Pulmonary artery endothelial cell (primary cell): ENCODE measurements at places on chromosomes 13 and 19. TPM values are rescaled to one million over a fixed set of nuclear protein-coding genes. Genes with fewer than 3 reads are reported as not detected.

- no peak for DNase-seq
Measured at GRCh38 chr19:1304197-1304924, 18.7 kb downstream of the EFNA2 start.

ELAVL3 gene
- not detected in 2 replicates for total RNA-seq

ZNF442 gene
- total RNA-seq: 0.92 and 2.8 TPM in 2 replicates

DNA sequence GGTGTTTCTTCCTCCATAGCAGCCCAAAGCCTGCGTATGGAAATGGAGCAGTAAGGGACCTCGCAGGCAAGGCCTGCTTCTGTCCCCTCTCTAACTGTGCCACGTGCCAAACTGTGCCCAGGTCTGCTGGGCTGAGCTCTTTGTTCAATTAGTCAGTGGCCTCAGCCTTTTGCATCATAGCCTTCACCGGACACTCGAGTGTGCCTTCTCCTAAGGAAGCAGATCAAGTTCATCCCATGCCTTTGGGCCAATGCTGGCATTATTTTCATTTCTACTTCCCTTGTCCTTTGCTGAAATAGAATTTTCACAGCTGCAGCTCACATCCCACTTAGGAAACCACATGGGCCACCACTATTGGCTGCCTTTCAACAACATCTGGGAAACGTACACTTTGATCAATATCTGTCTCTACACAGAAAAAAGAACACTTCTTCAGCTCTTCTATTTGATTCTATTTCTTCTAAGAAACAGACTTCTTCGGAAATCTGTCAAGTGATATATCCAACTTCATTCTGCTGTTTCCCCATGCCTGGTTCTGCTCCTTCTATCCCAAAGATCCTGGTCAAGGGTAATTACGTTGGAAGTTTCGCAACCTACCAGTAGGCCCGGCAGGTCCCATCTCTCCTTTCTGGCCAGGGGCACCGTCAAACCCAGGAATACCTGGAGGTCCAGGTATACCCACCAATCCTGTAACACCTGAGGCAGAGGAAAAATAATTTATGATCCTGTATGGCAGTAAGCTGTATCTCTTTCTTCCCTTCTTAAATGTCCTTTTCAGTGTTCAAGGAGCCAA lies 143.9 kb downstream of the COL4A1 start:
- DNase-seq: no peak

DNA sequence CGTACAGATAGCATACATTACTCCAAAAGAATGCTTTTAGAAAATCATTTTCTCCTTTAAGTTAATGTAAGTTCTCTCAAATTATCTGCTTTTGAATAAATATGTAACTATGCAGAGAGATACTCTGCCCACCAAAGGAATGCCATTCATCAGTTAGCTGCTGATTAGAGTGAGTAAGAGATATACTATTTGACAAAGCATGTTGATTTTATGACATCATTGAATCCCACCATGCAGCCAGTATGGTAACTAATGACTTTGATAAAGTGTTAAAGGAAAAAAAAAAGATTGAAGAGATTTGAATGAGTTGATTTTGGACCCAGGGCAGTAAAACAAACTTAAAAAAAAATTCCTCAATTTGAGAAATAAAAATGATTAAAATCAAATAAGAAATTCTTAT lies 521.5 kb downstream of the SLITRK6 start:
- no peak for DNase-seq

DNA sequence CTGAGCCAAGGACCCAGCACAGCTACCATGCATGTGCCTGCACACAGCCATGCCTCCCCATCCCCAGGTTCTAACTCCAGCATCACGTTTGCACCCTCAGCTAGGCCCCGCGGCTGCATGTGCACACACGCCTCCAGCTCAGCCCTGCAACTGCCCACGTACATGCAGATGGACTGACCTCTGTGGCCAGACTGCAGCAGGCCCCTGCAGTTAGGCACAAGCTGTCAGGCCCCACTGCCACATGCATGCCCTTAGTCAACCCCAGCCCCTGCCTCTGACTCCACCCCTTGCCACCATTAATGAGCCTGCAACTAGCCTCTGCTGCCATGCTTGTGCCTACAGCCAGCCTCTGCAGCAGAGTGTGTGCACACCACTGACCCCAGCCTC lies 23.1 kb downstream of the SLC6A16 start:
- DNase-seq: no peak

- no peak for DNase-seq
Measured at GRCh38 chr13:22039961-22040360, 369.1 kb downstream of the FGF9 start.

GRCh38 chr19:18590273-18591272 lies 2.0 kb downstream of the REX1BD start:
- DNase-seq: no peak

DNA sequence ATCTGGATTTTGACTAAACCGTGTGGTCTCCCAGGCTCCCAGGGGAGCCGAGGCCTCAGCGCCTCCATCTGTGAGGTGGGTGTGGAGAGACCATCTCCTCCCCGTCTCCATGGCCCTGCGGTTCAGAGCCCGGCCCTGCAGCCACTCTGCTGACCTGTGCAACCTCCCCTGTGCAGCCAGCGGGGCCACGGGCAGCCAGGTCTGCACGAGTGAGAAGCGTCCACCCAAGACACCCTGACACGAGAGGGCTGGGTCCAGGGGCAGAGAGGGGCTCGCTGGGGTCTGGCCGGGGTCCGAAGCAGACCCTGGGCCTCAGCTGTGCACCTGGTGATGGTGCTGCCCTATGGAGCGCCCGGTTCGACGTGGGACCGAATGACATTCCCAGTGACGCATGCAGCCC lies 10.4 kb upstream of the CACTIN start:
- no peak for DNase-seq

- DNase-seq: no peak
Measured at GRCh38 chr13:41004875-41005693, 14.0 kb downstream of the ELF1 start.

DNA sequence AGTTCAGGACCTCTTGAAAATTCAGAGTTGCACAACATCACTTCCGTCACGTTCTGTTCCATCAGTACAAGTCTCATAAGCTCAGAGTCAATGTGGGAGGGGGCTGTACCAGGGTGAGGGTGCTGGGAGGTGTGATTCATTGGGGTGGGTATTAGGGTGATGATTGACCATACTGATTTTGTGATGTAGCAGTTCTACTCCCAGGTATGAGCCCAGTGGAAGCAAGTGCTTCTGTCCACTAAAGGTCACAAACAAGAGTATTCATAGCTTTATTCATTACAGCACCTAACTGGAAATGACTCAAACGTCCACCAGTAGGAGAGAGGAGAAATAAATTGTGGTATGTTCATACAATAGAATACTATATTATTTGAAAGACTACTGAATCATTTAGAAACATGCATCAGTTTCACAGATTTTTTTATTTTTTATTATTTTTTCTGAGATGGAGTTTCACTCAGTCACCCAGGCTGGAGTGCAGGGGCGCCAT lies 12.1 kb upstream of the UPF3A start:
- no peak for DNase-seq

DNA sequence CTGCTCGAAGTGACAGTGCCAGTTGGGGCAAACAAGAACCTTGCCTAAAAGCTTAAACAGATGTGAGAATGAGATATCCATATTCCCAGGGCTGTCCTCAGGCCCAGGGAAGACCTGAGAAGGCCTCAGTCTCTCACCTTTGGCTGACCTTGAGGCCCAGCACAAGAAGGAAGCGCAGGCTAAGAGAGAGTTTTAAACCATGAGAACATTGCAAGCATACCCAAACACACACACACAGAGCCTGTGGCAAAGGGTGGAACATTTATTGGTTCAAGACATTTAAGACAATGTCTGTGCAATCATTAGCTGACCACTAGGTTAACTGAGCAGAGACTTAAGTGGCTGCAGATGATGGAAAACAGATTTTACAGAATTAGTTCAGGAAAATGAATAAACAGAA lies 248.2 kb downstream of the NBEA start:
- no peak for DNase-seq

GRCh38 chr19:13942023-13942684 lies 3.9 kb upstream of the PODNL1 start:
- DNase-seq: no peak

DNA sequence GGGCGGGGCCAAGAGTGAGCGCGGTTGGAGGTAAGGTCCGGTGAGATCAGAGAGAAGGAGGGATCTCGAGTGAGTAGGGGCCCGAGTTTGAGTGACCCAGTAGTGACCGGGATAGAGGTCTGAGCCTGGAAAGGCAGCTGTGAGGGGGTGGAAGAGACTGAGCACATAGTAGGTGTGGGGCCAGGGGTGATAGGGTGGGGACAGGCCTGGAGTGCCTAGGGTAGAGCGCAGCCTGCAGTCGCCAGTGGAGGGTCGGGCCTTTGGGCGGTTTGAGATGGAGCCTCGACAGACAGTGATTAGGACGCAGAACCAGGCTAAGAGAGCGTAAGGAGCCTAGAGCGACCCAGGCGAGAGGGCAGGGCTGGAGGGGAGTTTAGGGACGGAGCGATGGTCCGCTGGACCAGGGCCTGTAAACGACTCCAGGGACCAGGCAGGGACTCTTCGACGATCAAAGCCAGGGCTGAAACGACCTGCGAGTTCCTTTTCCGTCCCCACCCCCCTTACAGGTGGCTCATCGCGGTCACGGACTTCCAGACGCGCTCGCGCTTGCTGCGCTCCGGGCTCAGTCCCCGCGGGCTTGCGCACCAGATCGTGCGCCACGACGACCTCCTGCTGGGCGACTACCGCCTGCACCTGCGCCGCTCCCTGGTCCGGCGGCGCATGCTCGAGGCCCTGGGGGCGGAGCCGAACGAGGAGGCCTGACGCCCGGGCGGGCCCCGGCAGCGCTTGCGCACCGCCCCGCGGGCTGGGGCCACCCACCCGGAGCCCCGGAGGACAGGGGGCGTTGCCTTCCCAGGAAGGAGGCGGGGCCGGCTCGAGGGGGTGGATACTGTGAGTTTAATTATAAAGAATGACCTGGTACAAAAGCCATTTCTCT lies 9.4 kb downstream of the C19orf81 start:
- DNase-seq: peak; percentile 41

GRCh38 chr13:79456051-79456450 lies 24.9 kb upstream of the NDFIP2 start:
- DNase-seq: no peak

- DNase-seq: no peak
Measured at GRCh38 chr13:92823059-92823458, 403.5 kb upstream of the GPC6 start.

TBC1D17 gene
- 7.1 and 7.3 TPM in 2 replicates for total RNA-seq

- no peak for DNase-seq
Measured at GRCh38 chr13:95457294-95457693, 95.2 kb upstream of the CLDN10 start.

GRCh38 chr13:113514847-113515246 lies 24.3 kb upstream of the DCUN1D2 start:
- no peak for DNase-seq

NLRP4 gene
- total RNA-seq: not detected in 2 replicates

F7 gene
- not detected in 2 replicates for total RNA-seq

GRCh38 chr13:103009051-103009840 lies 57.0 kb downstream of the SLC10A2 start:
- DNase-seq: no peak

GRCh38 chr19:21133633-21134032 lies 8.2 kb upstream of the ZNF431 start:
- DNase-seq: no peak

LRCH1 gene
- total RNA-seq: 4.4 and 9.7 TPM in 2 replicates

DNA sequence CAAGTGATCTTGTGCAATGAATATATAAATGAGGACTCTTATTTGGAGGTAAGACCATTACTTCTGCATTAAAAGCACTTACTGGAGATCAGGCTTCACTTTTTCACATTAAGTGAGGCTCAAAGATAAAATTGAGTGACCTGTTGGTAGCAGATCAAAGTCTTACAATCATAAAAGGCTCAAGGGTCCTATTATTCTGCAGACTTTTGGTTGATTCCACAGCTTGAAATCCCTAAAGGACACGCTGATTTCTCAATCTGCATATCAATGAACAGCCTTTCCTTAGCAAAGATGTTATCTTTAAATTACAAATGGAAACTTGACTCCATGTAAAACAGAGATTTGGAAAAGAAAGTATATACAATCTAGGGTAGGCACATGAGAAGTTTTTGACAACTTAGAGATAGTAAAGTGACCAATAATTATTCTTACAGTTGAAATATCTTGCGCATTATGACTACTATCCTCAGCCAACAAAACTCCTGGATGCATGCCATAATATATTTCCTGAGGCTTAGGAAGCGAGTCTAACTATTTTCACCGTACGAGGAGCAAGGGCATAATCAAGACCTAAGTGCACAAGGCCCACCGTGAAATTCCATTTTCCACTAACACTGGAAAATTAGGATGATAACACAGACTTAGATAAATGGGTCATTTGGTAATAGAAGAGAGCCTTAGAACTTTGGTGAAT lies 640.7 kb downstream of the LIG4 start:
- peak; percentile 22 for DNase-seq

DNA sequence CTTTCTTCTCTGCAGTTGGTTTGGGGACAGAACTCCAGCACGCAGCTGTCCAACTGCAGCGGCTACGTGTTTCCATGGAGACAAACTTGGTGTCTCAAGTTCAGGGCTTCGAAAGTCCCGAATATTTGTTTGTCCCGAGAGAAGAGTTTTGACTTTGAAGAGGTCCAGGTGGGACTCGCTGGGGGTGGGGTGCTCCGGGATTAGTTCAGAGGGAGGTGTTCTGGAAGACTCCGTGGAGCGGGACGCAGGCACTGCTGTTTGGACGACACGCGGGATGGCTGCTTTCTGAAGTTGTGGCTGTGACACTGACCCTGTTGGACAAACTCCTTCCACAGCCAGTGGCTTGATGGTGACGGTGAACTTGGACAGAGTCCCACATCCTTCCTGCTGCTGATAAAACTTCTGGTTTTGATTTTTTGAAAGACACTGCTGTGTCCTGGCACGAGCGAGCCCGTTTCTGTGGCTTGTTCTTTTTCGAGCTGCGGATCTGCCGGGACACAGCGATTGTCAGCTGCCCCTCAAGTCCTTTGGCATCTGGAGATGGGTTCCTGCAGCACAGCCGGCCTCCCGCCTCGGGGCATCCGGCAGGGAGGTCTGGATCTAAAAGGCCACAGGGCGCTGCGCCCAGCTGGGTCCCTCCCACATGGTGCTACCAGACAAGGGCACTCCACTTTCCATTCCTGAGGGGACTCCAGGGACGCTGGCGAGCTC lies 15.9 kb upstream of the RANBP3 start:
- DNase-seq: no peak

CGB8 gene
- not detected in 2 replicates for total RNA-seq

POU2F2 gene
- 0.26 and 0.49 TPM in 2 replicates for total RNA-seq

TSHZ3 gene
- total RNA-seq: 1.5 and 3.0 TPM in 2 replicates

TICAM1 gene
- 3.7 and 4.0 TPM in 2 replicates for total RNA-seq

- DNase-seq: no peak
Measured at GRCh38 chr19:39150807-39151600, 25.4 kb downstream of the PAK4 start.

GRCh38 chr13:21797736-21798135 lies 126.9 kb downstream of the FGF9 start:
- no peak for DNase-seq

DNA sequence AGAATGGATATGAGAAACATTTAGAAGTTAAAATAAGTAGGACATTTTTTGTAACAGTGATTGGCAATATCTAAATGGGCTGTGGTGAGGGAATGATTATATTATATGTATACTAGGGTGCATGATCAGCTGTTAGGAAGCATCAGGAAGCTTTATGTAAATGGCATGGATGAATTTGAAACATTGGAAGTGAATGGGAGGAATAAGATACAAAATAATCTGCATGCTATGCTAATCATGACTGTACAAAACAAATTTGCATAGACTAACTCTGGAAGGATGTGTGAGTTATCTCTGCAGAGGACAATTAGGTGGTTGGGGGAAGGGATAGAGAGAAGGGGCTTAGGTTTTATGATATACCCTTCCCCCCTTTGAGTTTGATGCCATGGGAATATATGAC lies 156.5 kb downstream of the MTUS2 start:
- no peak for DNase-seq
